ENCODE measurements at places on chromosomes 12 and 14.

- no peak for DNase-seq
Observed at GRCh38 chr12:116926283-116927243, 15.8 kb downstream of the FBXW8 start.

GRCh38 chr12:47860873-47861272 lies 41.2 kb upstream of the HDAC7 start:
- DNase-seq, result no peak

DNA sequence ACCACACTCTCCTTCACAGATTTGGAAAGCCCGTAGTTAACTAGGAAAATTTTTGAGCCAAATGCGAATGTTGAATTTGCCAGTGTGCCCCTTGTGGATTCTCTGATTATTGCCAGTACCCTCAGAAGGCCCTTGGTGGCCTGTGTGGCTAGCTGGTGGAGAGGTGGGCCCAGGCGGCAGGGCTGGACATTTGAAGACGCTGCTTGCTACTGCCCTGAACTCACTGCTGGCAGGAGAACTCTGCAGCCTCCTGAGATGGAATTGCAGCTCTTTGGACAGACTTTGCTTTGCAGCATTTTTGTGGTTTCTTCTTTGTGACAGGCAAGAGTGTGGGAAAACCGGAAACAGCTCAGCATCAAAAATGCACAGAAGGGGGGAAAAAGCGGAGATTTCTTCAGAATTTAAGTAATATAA lies 97.6 kb downstream of the TGFB3 start:
- DNase-seq, result no peak

- DNase-seq, result no peak
Observed at GRCh38 chr14:50107850-50108249, 8.5 kb downstream of the VCPKMT start.

GRCh38 chr14:106622200-106622745 lies 1095.9 kb downstream of the TMEM121 start:
- no peak for DNase-seq

DNA sequence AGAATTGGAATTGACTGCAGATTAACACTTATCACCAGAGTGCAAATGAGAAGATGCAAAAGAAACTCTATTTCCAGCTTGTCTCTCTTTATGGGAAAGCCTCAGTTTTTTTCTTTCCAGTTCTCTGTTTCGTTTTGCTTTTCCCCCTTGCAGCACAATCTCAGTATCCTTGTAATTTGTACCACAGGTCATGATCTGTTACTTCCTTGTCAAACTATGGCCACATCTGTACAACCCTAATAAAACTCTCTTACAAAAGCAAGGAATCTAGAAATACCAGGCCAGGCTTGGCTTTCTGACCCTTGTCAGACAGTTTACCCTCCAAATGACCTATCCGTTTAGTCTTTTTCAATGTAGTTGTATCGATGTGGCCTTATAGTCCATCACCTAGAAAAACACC lies 33.9 kb downstream of the MYBPC1 start:
- no peak for DNase-seq

- DNase-seq, result no peak
Observed at GRCh38 chr12:19525274-19525673, 86.0 kb downstream of the AEBP2 start.

DNA sequence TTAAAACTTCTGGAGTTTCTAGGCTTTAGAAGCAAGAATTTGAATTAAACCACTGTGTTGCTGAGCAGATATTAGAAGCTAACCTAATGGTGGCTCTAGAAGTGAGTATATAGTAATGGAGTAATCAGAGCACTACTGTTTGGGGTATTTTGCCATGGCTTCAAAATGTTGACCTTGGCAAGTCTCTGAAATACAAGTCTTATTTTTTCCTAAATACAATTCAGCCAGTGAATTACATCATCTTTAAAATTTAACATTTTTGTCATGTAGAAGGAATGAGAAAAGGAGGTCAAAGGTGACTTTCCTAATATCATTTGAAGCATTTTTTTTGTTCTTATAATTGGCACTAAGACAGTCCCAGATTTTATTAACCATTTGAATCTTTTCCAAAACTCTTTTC lies 25.2 kb downstream of the PMCH start:
- no peak for DNase-seq
